Stimulated activated naive B cell treated with anti-CD40 and anti-IgM and Interleukin-4, amounts not matched to agents 10 μg/mL and 1 μg/mL and 100 μg/mL, for 72 hours (primary cell): ENCODE measurements at places on chromosomes 1 and 21.

DNA sequence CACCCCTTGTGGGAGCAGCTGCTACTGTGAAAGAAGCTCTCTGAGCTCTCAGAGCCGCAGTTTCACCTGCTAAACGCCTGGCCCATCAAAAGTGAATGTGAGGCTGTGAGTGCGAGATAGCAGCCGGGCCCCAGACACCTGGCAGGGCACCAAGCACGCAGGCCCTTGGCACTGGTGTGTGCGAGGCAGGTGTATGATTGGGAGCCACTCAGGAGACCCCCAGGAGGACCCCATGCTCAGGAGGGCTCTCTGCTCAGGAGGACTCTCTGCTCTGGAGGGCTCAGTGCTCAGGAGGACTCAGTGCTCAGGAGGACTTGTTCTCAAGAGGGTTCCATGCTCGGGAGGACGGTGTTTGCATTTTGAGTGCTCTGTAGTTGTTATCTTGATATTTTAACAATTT is 14.3 kb upstream of the ADARB1 start:
- no peaks in the 10 kb centered on the region for H3K36me3 ChIP-seq
- H3K4me1 ChIP-seq: peaks cover 20% of the 10 kb centered on the region
- H3K27me3 ChIP-seq: peaks cover 40% of the 10 kb centered on the region
- no peak overlapping the region for H3K4me3 ChIP-seq

DNA sequence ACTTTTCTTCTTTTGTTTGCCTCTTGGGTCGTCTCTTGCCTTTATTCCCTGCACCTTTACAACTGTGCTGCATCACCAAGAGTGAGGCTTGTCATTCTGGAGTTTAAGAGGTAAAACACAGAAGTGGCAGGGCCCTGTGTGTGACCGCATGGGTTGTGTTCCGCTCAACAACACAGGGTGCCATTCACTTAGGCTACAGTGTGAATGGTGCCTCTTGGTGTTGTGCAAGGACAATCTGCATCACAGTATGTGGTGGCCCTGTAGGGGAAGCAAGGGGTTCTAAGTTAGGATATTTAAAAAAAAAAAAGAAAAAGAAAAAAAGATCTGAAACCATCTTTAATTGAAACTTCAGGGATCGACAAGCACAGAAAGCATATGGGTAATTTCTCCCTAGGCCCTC is 38.2 kb downstream of the BRINP2 start:
- H3K27ac ChIP-seq: no peak overlapping the region
- H3K36me3 ChIP-seq: no peaks in the 10 kb centered on the region

DNA sequence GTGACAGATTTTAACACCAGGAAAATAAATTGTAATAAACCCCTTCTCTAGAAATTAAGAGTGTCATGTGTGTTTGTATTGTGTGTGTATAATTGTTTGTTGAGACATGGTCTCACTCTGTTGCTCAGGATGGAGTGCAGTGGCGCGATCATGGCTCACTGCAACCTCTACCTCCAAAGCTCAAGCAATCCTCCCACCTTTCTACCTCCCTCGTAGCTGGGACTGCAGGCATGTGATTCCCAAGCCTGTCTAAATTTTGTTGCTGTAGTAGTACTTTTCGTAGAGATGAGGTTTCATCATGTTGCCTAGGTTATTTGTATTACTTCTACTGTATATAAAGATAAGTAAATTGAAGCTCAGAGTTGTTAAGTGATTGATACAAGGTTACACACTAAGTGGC is 68.5 kb upstream of the RAVER2 start:
- H3K4me3 ChIP-seq: no peak overlapping the region
- H3K4me1 ChIP-seq: no peaks in the 10 kb centered on the region
- no peak for DNase-seq
- H3K27ac ChIP-seq: no peak overlapping the region
- H3K27me3 ChIP-seq: no peaks in the 10 kb centered on the region
- no peaks in the 10 kb centered on the region for H3K36me3 ChIP-seq

GRCh38 chr1:240008298-240008697 is 83.4 kb upstream of the FMN2 start:
- H3K27ac ChIP-seq: no peak overlapping the region
- no peak overlapping the region for H3K4me3 ChIP-seq
- H3K36me3 ChIP-seq: no peaks in the 10 kb centered on the region
- no peaks in the 10 kb centered on the region for H3K4me1 ChIP-seq
- H3K27me3 ChIP-seq: no peaks in the 10 kb centered on the region

DNA sequence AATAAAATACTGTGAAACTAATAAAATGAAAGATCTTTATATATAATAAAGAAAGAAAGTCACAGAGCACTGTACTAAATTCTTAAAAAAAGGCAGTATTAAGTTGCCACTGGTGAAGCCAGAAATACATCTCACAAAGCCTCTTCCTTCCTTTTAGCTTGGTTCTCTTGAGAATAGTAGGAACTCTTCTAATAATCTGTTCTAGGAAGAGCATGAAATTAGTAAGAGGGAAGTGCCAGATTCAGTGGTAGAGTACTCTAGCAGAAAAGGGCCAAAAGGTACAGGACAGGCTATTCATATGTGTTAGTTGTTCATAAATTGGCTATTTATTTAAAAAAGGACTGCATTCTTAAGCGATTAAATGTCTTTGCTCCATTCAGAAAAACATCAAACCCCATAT is 33.7 kb downstream of the CTTNBP2NL start:
- no peaks in the 10 kb centered on the region for H3K27me3 ChIP-seq
- peaks cover 8% of the 10 kb centered on the region for H3K4me1 ChIP-seq
- no peak overlapping the region for H3K27ac ChIP-seq
- DNase-seq: no peak
- no peak overlapping the region for H3K4me3 ChIP-seq

DNA sequence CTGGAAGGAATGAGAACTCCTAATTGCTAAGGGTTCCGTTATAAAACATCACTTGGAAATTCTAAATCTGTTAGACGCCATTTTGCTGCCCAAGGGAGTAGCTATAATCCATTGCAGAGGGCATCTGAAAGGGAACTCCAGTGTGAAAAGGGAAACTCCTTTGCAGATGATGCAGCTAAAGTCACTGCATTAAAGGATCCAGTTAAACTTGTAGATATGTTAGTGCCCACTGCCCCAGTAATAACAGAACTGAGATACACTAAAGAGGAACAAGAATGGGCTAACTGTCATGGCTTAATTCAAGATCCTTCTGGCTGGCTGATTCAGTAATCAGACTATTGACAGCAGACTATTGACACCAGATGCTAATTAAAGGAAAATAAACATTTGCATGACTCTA is 81.8 kb upstream of the KIAA0040 start:
- no peak overlapping the region for H3K27ac ChIP-seq
- peak; percentile 13 for DNase-seq
- H3K4me1 ChIP-seq: peaks cover 12% of the 10 kb centered on the region
- H3K36me3 ChIP-seq: no peaks in the 10 kb centered on the region
- no peak overlapping the region for H3K4me3 ChIP-seq

GRCh38 chr1:226788965-226789364 is 49.9 kb upstream of the ITPKB start:
- H3K4me1 ChIP-seq: peaks cover 12% of the 10 kb centered on the region
- no peaks in the 10 kb centered on the region for H3K27me3 ChIP-seq
- peak overlapping the region; percentile 14 for H3K27ac ChIP-seq
- DNase-seq: no peak
- H3K4me3 ChIP-seq: no peak overlapping the region

DNA sequence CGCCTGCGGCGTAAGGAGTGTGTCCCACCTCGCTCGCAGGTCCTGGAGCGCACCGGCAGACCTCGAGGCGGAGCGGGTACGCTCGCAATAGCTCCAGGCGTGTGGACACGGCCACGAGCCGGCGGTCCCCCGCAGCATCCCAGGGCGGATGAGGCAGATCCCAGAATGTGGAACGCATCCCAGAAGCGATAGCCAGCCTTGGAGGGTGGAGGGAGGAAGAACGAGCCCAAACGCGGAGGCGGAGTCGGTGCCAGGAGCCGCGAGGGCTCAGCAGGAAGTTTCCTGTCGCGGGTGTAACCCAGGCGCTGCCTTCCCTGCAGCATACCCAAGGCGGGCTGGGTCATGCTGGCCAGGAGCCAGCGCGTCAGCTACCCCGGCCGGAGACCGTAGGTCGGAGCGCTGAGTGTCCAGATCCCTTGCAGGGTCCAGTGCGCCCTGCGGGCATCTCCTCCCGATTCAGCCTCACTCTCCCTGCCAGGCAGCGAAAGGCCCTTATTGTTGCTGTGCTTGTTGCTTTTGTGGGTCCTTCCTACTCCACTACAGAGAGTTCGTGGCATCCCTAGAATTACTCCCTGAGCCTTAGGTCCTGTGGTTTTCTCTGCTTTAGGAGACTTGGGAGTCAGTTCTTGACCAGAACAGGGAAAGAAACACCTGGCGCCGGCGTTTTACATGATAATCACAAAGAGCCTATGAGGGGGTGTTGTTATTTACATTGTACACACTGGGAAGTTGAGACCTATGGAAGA is 27.7 kb downstream of the STYXL2 start:
- H3K36me3 ChIP-seq: no peaks in the 10 kb centered on the region
- DNase-seq: no peak
- H3K4me3 ChIP-seq: peak overlapping the region; percentile 86
- peaks cover 48% of the 10 kb centered on the region for H3K27me3 ChIP-seq
- peak overlapping the region; percentile 4 for H3K27ac ChIP-seq

DNA sequence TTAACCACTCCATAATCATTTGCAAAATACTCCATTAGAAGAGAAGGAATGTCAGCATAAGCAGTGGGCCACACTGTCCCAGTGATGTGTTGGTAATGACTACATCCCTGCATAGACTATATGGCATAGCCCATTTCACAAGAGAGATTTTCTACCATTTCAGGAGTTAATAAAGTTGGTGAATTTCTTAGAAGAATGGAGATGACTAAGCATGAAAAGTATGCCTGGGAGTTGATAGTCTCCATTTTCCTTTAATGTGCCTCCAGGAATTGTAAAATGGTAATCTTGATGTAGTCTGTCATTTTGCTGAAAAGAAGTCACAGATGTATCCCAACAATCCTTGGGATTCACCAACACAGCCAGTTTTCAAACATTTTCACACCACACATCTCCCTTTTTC is 608.8 kb upstream of the CHRM3 start:
- no peaks in the 10 kb centered on the region for H3K4me1 ChIP-seq
- no peak for DNase-seq
- H3K4me3 ChIP-seq: no peak overlapping the region
- H3K27ac ChIP-seq: no peak overlapping the region
- H3K27me3 ChIP-seq: no peaks in the 10 kb centered on the region
- H3K36me3 ChIP-seq: no peaks in the 10 kb centered on the region

- peaks cover 5% of the 10 kb centered on the region for H3K4me1 ChIP-seq
- no peak overlapping the region for H3K27ac ChIP-seq
These were observed 18.1 kb upstream of the IFFO2 start for GRCh38 chr1:18974606-18975005.

DNA sequence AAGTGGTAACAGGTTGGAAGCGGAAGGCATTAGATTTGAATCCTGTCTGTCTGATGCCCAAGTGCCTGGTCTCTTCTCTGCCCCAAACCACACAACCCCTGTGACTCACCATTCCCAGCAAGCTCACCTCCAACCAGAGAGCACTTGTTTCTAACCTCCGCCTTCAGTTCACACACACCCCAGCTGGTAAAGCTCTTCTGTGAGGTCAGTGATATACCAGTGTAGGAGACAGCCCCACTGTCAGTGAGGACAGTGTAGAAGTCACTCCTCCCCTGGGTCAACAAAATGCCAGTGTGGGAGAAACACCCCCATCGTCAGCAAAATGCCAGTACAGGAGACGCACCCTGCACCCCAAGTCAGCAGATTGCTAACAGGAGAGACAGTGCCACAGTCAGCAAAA is 2.6 kb downstream of the RIMS3 start:
- H3K27ac ChIP-seq: no peak overlapping the region
- peaks cover 32% of the 10 kb centered on the region for H3K4me1 ChIP-seq
- no peaks in the 10 kb centered on the region for H3K36me3 ChIP-seq
- no peak for DNase-seq
- H3K27me3 ChIP-seq: no peaks in the 10 kb centered on the region

- no peaks in the 10 kb centered on the region for H3K36me3 ChIP-seq
- H3K27me3 ChIP-seq: no peaks in the 10 kb centered on the region
- H3K27ac ChIP-seq: no peak overlapping the region
- peaks cover 14% of the 10 kb centered on the region for H3K4me1 ChIP-seq
- H3K4me3 ChIP-seq: no peak overlapping the region
- no peak for DNase-seq
These were observed 1.6 kb downstream of the ITLN2 start for GRCh38 chr1:160953030-160953429.

DNA sequence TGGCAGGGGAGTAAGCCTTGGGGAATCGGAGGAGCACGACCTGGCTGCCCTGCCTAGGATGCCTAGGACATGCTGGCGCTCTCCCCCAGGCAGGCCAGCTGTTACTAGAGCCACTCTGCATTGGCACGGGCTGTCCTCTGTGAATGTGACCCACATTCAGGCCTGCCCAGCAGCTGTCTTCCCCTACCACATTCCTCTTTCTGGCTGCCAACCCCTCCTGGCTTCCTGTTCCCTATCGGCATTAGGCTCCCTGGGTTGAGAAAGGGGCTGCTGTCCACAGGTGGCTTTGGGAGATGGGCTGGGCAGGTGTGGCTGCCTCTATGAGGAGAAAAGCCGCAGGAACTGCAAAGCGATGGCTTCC is 2.3 kb upstream of the NFASC start:
- H3K27ac ChIP-seq: no peak overlapping the region
- H3K4me3 ChIP-seq: no peak overlapping the region
- peaks cover 18% of the 10 kb centered on the region for H3K27me3 ChIP-seq
- no peaks in the 10 kb centered on the region for H3K36me3 ChIP-seq
- H3K4me1 ChIP-seq: no peaks in the 10 kb centered on the region

GRCh38 chr1:230892018-230892491 is 23.7 kb upstream of the C1orf198 start:
- no peak overlapping the region for H3K27ac ChIP-seq
- no peak for DNase-seq
- no peaks in the 10 kb centered on the region for H3K36me3 ChIP-seq

- no peaks in the 10 kb centered on the region for H3K36me3 ChIP-seq
- H3K27me3 ChIP-seq: no peaks in the 10 kb centered on the region
- DNase-seq: no peak
- H3K4me1 ChIP-seq: no peaks in the 10 kb centered on the region
- no peak overlapping the region for H3K27ac ChIP-seq
These were observed 204.4 kb downstream of the PLA2G4A start for GRCh38 chr1:187032982-187033692.

DNA sequence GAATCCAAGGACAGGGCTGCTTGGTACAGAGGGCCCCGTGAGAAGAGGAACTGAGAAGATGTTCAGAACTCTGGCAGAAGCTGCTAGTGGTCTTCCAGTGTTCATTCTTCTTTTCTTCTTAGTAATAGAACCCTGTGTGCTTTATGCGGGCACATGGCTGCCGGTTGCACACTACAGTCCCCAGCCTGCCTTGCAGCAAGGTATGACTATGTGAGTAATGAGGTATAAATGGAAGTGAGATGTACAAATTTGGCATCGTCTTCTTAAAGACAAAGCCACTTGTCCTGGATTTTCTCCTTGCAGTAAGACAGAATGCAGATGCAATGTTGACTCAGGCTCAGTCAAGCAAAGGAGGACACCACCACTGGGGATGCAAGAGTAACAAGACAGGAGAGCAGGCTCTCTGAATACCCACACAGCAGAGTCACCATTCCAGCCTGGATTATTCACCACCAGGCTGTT is 15.0 kb upstream of the ATP1B1 start:
- peaks cover 15% of the 10 kb centered on the region for H3K4me1 ChIP-seq
- H3K27me3 ChIP-seq: peaks cover 17% of the 10 kb centered on the region
- no peaks in the 10 kb centered on the region for H3K36me3 ChIP-seq
